ENCODE measurements at places on chromosomes 4 and X.
A peak's percentile ranks its signal among the peaks of the same experiment; 100 is the strongest.

- no peak for DNase-seq
Observed at GRCh38 chr4:151951671-151952050, 190.9 kb upstream of the GATB start.

DNA sequence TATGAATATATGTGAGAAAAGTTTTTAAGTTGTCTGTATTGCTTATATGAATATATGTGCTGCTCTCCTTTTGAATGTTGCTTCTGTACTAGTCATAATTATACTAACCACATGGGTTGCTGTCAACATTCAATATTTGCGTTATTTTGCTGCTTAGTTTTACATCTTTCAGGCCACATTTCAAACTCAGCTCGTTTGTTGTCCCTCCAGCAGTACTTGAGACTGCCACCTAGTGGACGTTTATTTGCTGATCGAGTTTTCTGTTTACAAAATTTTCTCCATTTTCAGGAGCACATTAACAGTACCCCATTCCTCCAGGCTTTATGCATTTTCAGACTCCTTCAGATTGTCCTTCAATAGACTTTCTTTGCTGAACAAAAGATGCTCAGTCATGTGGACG is 75.8 kb downstream of the NUDT11 start:
- DNase-seq: peak; percentile 51

DNA sequence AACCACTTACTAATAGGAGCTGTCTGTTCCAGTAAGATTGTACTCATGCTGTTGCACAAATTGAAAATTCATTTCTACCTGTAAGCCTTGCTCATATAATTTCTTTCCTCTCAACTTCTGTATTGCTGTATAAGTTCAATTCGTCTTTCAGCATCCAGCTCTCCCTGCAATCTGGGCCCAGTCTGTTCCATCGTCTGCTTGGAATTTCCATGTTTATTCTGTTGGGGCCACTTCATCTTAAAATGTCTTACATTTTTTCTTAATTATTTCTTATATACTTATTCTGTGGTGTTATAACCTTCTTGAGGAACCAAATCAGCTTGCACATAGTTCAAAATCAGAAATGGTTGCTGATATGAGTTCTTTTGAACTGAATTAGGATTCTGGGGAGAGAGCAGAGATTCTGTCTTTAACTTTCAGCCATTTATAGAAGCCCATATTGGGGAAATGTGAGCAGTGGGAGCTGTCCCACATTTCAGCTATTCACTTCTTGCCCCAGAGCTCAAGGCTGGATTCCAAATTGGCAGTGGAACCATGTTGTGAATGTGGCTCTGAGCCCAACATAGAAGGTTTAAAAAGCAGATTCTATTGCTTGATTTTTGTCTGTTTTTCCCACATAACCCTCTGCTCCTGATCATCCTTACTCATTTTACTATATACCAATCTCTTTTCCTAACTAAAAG is 291.9 kb downstream of the BMPR1B start:
- no peak for DNase-seq

DNA sequence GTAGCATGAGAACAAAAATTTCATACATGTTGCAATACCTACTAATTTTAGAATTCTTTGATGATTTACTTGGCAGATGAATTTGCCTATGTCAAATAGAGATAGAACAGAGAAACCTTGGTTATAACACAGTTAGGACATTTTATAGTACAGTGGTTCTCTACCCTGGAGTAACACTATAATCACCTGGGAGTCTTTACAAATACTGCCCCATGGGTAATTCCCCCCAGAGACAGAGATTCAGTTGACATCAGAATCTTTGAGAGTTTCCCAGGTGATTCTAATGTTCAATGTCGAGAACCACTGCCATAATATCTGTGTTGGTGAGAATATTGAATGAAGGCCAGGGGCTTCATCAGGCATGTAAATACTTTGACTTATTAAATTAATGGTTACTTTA is 401.3 kb upstream of the NDST4 start:
- DNase-seq: no peak

DNA sequence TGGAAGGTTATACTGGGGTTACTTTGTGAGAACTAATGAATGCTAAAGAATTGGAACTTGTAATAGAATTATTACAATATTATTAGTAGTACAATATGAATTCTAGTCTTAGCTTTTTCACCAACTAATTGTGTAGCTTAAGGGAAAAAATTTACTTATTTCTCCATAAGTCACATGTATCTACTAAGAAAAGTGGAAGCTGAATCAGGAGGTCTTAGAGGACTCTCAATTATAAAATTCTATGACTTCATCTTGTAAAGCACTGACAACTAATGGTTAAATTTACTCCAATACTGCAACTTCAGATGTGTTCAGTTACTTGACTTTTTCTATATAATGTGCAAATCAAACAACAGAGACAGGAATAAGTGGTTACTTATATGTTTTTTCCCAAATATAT is 899 bp upstream of the TMPRSS11D start:
- no peak for DNase-seq

DNA sequence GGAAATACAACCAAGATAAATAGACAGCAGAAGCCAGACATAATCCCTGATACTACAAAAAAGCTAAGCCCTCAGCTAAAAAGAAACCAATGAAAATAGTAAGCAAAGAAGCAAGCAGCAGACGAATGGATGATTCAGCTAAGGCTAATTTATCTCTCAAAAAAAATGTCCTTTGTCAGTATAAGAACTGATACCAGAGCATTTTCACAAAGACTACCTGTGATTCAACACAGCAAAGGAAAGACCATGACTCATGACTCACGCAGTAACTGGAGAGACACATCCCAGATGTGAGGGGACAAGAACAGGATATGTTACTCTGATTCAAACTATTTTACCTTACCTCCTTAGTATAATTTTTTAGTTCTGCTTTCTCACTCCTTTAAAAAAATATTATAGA is 22.7 kb upstream of the TMPRSS11F start:
- no peak for DNase-seq

DNA sequence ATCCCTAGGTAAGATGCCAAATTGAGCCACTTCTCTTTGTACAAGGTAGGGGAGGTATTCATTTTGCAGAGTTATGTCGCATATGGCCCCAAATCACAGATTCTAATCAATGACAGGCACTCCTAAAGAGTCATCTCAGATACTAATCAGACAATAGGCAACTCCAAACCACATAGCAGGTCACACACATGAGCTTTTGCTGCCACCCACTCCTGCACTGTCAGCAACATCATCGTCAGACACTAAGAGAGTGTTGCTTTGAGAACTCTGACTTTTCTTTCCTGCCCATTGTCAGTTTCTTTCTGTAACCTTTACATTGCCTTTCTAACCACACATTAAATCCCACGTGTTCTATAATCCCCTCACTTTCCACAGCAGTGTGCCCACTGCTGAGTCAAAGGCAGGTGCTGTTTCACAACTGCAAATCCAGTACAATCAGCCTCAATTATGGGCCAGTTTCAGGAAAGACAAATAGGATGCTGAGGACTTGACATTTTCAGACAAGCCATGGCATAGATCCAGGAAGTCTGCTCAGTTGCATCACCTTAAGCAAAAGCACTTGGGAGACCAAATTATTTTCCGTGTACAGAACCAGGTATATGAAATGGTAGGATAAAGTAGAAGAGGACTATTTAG is 23.5 kb downstream of the TMEM31 start:
- DNase-seq: no peak

DNA sequence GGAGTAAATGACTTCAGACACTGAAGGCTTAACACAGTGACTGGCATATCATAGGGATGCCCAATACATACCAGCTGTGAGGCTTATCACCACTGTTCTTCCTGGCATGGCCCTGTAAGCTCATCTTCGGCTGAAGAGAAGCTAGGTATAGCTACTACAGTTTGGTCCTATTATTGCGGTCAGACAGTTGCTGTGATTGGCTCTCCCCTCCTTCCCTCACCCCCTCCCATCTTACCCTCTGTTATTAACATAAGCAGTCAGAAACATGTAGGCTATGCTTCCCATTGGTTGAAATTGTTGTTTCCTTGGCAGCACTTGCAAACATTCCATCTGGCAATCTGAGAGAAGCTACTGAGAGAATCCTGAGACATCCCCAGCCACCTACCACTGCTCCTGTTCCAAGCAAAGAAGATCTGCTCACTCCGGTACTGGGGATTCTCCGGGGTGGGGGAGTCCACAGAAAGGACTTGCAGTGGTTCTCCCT is at the start of gene AKAP14:
TSS of gene AKAP14 (plus strand) at position 51 of the 484 bp plus-strand sequence. CDS start 7,331 bp downstream, outside the sequence.
- no peak for DNase-seq
